ENCODE measurements at places on chromosomes 7 and 10. TPM values are rescaled to one million over a fixed set of nuclear protein-coding genes. Genes with fewer than 3 reads are reported as not detected.

The NACAD gene
- total RNA-seq = not detected

The PLAC9 gene
- not detected for total RNA-seq

The FAM180A gene
- not detected for total RNA-seq

The CNNM1 gene
- total RNA-seq = 0.08 TPM

The ATP6V0A4 gene
- total RNA-seq = 0.23 TPM

The GTF2I gene
- 145 TPM for total RNA-seq

The ZNF786 gene
- 7.0 TPM for total RNA-seq

The LRRN3 gene
- total RNA-seq = 18.0 TPM

The BUD23 gene
- 57.0 TPM for total RNA-seq

DNA sequence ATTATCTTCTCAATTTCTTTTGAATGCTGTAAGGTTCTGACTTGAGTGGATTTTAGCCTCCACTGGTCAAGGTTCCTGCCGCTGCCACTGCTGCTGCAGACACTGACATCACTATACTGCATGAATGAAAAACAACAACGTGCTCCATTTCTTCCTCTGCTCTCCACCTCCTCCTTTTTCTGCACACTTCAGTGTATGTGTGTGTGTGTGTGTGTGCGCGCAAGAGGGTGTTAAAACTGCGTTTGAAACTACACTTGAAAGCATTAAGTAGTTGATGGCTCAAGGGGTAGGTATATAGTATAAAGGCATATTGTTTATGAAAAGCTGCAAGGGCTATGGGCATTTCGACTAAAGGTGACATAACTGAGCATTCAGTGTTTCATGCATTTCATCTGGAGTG, 3.5 kb downstream of the GLCCI1 start:
- no peaks in the 10 kb centered on the region for H3K36me3 ChIP-seq
- H3K27me3 ChIP-seq = no peaks in the 10 kb centered on the region
- H3K4me3 ChIP-seq = no peak overlapping the region
- no peak for DNase-seq

DNA sequence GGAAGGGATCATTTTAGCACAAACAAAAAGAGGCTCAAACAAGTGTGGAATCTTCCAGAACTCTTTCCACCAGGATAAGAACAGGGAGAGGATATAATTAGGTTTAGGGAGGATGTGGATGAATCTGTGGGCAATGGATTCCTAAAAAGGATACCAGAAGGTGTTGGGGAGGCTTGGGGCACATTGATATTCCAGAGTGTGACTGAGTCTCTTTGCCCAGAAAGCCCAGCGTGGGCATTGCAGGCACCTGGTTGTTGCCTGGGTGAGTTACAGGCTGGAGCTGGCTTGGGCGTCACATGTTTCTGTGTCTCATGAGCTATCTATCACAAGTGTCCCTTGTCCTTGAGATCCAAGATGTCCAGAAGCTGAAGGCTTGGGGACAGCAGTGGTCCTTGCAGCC, 3.3 kb downstream of the COL26A1 start:
- H3K4me1 ChIP-seq = peaks cover 11% of the 10 kb centered on the region
- no peak overlapping the region for H3K4me3 ChIP-seq
- H3K36me3 ChIP-seq = no peaks in the 10 kb centered on the region
- no peak for DNase-seq
- peaks cover 41% of the 10 kb centered on the region for H3K27me3 ChIP-seq

GRCh38 chr7:47039904-47040303, 542.0 kb downstream of the TNS3 start:
- no peaks in the 10 kb centered on the region for H3K36me3 ChIP-seq
- no peak overlapping the region for H3K4me3 ChIP-seq
- no peak overlapping the region for H3K27ac ChIP-seq

DNA sequence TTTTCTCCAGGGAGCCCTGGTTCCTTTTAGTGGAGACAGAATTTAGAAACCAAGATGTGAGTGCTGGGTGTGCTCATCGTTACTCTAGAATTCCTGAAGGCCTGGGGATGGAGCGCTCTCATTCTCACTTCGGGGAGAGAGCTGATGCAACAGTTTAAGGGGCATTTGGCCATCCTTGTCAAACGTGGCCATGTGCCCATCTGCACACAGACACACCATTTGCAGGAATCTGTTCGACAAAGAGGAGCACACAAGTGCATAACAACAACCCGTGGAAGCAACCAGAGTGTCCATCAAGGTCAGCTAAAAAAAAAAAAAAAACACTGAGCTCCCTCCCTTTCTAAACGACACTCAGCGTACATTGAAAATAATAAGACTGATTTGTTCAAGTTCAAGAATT, 23.0 kb upstream of the RET start:
- peaks cover 38% of the 10 kb centered on the region for H3K27me3 ChIP-seq
- H3K36me3 ChIP-seq = no peaks in the 10 kb centered on the region
- H3K27ac ChIP-seq = no peak overlapping the region

GRCh38 chr7:27108390-27109127, 6.1 kb upstream of the HOXA2 start:
- H3K4me1 ChIP-seq = no peaks in the 10 kb centered on the region
- no peak overlapping the region for H3K27ac ChIP-seq
- no peak for DNase-seq
- H3K27me3 ChIP-seq = peaks cover 13% of the 10 kb centered on the region

GRCh38 chr7:26653430-26654399, 210.7 kb downstream of the SKAP2 start:
- no peak for DNase-seq
- no peaks in the 10 kb centered on the region for H3K36me3 ChIP-seq
- no peak overlapping the region for H3K4me3 ChIP-seq
- no peak overlapping the region for H3K27ac ChIP-seq
- no peaks in the 10 kb centered on the region for H3K4me1 ChIP-seq
- peaks cover 41% of the 10 kb centered on the region for H3K27me3 ChIP-seq

DNA sequence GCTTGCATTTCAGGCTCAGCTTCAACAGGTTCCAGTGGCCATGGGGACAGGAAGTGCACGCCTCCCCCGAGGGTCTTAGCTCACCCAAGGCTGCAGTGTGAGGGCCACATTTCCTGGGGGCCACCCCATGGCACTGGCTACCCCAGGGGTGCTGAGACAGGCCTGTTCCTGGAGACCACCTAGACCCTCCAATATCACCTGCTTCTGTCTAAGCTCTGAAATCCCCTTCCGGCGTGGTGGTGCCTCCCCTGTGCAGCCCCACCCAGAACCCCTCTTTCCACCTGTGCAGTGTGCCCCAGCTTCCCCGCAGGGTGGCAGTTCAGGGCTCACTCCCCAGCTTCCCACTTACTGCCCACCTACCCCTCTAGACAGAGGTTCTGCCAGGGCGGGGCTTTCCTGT, 83.1 kb downstream of the ADARB2 start:
- no peaks in the 10 kb centered on the region for H3K36me3 ChIP-seq
- H3K27ac ChIP-seq = no peak overlapping the region
- H3K4me1 ChIP-seq = no peaks in the 10 kb centered on the region

- H3K27me3 ChIP-seq = no peaks in the 10 kb centered on the region
- peaks cover 24% of the 10 kb centered on the region for H3K36me3 ChIP-seq
- no peak overlapping the region for H3K4me3 ChIP-seq
- no peak for DNase-seq
These were observed 34.9 kb downstream of the TAX1BP1 start for GRCh38 chr7:27774717-27775328.

DNA sequence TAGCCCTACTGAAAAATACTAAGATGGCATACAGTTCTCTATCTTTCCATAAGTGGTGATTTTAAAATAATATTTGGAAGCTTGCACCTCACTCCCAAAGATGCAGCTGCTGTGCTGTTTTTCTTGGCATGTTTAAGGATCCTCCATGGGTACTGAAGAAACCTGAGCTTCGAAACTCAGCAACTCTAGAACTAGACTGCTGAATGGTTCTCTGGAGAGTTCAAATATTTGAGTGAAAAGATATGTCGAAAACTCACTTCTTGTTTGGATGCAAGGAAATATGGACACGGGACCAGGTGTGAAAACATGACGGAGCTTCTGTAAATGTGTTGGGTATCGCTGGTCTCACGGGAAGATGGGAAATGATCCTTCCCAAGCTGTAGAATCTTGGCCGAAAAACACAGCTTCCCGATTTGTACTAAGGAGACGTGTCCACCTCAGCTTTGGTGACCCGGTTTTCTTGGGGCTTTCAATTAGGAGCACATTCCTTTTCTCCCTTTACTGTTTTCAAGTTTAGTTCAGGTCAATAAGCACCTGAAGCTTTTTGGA, 543.8 kb upstream of the NRP1 start:
- no peak for DNase-seq
- no peak overlapping the region for H3K4me3 ChIP-seq
- H3K36me3 ChIP-seq = no peaks in the 10 kb centered on the region
- H3K4me1 ChIP-seq = no peaks in the 10 kb centered on the region
- H3K27me3 ChIP-seq = no peaks in the 10 kb centered on the region

DNA sequence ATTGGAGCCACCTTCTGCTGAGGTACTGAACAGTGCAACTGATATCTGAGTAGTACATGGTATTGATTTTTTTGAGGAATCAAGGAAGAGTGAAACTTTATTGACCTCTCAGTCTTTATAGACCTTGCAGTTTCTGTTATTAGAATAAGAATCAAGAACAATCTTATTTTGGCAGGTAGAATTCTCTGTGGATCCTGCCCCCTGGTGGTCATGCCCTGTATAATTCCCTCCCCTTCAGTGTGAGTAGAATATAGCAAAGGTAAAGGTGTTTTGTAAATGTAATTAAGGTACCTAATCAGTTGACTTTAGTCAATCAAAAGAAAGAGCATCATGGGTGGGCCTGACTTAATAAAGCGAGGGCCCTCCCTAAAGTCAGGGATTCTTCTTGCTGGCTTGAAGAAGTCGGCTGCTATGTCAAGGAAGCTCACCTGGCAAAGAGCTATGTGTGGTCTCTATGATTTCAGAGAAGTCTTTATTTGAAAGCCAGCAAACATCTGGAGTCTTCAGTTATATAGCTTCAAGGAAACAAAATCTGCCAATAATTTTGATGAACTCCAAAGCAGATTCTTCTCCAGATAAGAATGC, 142.8 kb downstream of the LSM5 start:
- H3K27ac ChIP-seq = no peak overlapping the region
- peak; percentile 28 for DNase-seq
- no peaks in the 10 kb centered on the region for H3K36me3 ChIP-seq
- H3K27me3 ChIP-seq = no peaks in the 10 kb centered on the region

DNA sequence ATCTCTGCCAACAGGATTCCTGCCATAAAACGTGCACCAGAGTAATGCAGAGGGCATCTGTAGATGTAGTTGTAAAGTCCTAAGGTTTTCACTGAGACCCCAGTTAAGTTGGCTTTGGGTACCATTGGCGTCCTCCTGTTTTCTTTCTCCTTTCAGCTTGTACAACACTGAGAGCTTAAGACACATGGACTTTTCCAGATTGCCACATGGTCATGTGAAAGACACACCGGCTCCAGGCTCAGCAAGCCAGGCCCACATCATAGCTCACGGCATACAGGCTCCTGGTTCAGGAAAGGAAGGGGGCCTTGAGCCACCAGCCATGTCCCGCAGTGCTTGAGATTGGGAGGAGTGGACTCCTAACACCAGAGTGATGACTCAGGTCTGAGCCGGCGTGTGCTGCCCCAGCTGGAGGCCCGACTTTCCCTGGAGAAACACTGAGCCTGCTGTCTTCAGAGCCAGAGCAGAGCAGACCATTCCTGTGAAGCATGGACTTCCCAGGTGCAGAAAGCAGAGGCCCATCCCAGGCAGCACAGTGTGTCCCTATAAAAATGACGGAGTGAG, 252.7 kb downstream of the PRPF18 start:
- no peaks in the 10 kb centered on the region for H3K4me1 ChIP-seq
- H3K27me3 ChIP-seq = no peaks in the 10 kb centered on the region
- no peaks in the 10 kb centered on the region for H3K36me3 ChIP-seq
- no peak overlapping the region for H3K4me3 ChIP-seq
- no peak overlapping the region for H3K27ac ChIP-seq
- DNase-seq = no peak

DNA sequence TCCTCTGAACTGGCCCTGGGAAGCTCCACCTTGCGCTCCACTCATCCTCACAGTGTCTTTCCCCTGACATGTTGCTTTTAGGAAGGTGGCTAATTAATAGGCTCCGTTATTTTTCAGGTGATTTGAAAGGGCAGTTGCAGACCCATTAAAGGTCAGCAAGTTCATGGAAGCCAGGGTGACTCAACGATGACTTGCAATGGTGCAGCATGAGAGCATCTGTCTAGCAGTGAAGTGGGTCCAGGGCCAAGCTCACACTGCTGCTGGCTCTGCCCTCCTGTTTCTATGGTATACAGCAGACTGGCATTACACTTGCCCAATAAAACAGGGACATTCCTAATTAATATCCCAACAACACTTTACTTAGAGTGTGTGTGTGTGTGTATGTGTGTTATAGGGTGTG, 68.8 kb upstream of the WDR11 start:
- no peak overlapping the region for H3K27ac ChIP-seq
- H3K36me3 ChIP-seq = no peaks in the 10 kb centered on the region
- no peak for DNase-seq

DNA sequence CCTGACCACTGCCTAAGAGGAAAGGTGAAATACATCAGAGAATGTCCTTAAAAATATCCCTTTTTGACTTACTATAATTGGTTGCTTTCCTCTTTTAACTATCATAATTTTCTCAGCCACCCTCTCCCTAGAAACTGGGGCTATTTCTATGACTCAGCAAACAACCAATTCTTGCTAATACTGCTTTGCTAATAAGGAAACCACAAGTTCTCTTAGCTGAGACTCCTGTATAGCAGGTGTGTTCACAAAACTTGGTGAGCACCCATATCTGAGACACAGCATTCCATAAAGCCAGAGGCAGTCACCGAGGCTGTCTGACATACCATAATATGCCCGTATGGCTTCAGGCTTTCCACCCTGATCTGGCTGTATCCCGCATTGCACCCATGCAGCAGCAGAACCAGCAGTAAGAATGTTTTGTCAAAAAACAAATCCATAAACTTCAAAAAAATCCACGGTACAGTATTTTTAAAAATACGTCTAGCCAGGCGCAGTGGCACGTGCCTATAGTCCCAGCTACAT, 191.7 kb upstream of the C7orf33 start:
- peaks cover 42% of the 10 kb centered on the region for H3K27me3 ChIP-seq
- no peak for DNase-seq
- H3K4me1 ChIP-seq = peaks cover 2% of the 10 kb centered on the region

GRCh38 chr7:5218564-5219360, 28.7 kb downstream of the WIPI2 start:
- no peaks in the 10 kb centered on the region for H3K4me1 ChIP-seq
- no peak overlapping the region for H3K4me3 ChIP-seq
- H3K36me3 ChIP-seq = peaks cover 73% of the 10 kb centered on the region

- no peaks in the 10 kb centered on the region for H3K27me3 ChIP-seq
- H3K4me1 ChIP-seq = peaks cover 34% of the 10 kb centered on the region
- H3K36me3 ChIP-seq = peaks cover 82% of the 10 kb centered on the region
- no peak for DNase-seq
- no peak overlapping the region for H3K4me3 ChIP-seq
These were observed 29.5 kb downstream of the NAMPT start for GRCh38 chr7:106255246-106255645.

- H3K4me3 ChIP-seq = no peak overlapping the region
- no peak overlapping the region for H3K27ac ChIP-seq
- peaks cover 15% of the 10 kb centered on the region for H3K4me1 ChIP-seq
- H3K36me3 ChIP-seq = no peaks in the 10 kb centered on the region
- DNase-seq = no peak
These were observed 868 bp downstream of the EMX2 start for GRCh38 chr10:117543225-117544003.

- H3K4me3 ChIP-seq = no peak overlapping the region
- no peaks in the 10 kb centered on the region for H3K36me3 ChIP-seq
- DNase-seq = no peak
- peaks cover 14% of the 10 kb centered on the region for H3K27me3 ChIP-seq
- no peak overlapping the region for H3K27ac ChIP-seq
These were observed 143.0 kb upstream of the NRP1 start for GRCh38 chr10:33477291-33478088.

- no peaks in the 10 kb centered on the region for H3K27me3 ChIP-seq
- peaks cover 26% of the 10 kb centered on the region for H3K36me3 ChIP-seq
- no peak overlapping the region for H3K27ac ChIP-seq
- DNase-seq = no peak
- no peak overlapping the region for H3K4me3 ChIP-seq
- H3K4me1 ChIP-seq = peaks cover 12% of the 10 kb centered on the region
These were observed 19.2 kb downstream of the AKR1C8 start for GRCh38 chr10:5165738-5166137.

Data from activated CD4-positive, alpha-beta memory T cell treated with anti-CD3 and anti-CD28 coated beads, Interleukin-2, amount 10 ng/mL, durations not matched to agents 7 days and 5 days (primary cell).